ENCODE measurements at places on chromosomes 2 and 18. TPM values are rescaled to one million over a fixed set of nuclear protein-coding genes. Genes with fewer than 3 reads are reported as not detected.

PSMG2 gene
- total RNA-seq, result 63.0 TPM

CNRIP1 gene
- 20.1 TPM for total RNA-seq

RAPGEF4 gene
- 10.1 TPM for total RNA-seq

ANKRD62 gene
- 0.20 TPM for total RNA-seq

CNGA3 gene
- 0.10 TPM for total RNA-seq

MDH1B gene
- 0.52 TPM for total RNA-seq

All from left lung (tissue), 14 donors.